ENCODE measurements at places on chromosomes 4 and X.

DNA sequence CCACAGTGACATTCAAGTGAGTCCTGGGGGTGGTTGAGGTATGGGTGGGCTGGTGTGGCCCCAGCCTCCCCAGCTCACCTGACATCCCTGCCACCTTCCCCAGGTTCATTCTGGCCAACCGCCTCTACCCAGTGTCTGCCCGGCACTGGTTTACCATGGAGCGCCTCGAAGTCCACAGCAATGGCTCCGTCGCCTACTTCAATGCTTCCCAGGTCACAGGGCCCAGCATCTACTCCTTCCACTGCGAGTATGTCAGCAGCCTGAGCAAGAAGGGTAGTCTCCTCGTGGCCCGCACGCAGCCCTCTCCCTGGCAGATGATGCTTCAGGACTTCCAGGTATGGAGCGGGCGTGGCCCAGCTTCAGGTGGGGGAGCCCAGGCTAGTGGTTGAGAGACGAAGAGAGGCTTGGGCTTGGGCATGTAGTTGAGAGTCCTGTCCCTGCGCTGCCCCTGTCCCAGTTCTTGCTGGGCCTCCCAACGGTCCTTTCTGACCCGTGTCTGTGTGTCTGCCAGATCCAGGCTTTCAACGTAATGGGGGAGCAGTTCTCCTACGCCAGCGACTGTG, 1.7 kb upstream of the GDI1 start:
- no peak for DNase-seq

DNA sequence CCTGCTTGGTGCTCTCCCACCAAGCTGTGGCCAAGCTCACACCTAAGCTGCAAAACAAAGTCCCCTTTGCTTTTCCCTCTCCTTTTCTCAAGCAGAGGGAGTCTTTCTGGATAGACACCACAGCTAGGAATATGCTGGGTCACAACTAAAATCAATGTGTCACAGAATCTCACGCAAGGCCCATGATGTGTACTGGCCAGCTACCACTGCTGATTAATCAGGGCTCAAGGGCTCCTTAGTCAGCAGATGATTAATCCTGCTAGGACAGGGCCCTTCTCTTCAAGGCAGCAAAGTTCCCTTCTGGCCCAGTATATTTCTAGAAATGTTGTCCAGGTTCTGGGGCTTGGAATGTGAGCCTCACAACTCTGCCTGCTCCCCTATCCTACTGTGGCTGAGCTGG, 32.0 kb upstream of the TENT5D start:
- DNase-seq, result no peak

GRCh38 chrX:15143825-15144121, 126.1 kb downstream of the ASB9 start:
- DNase-seq, result no peak

DNA sequence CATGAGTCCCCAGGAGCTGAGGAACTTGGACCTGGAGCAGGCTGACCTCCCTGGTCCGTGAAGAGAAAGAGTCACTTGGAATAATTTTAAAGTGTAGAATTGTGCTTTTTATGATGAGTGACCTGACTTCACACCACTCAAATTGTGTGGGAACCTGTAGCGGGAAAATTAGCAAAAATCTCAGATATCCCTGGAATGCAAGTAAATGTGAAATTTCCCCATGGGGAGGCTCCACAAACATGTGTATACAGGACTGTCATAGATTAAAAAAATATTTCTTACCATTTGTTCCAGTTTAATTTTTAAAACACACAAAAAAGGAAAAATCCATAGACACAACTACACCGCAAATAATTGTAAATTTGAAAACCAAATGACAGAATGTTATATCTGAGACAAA, 1079.6 kb upstream of the PABPC4L start:
- DNase-seq, result no peak

GRCh38 chr4:105148776-105149175, 2.1 kb downstream of the TET2 start:
- DNase-seq, result no peak

DNA sequence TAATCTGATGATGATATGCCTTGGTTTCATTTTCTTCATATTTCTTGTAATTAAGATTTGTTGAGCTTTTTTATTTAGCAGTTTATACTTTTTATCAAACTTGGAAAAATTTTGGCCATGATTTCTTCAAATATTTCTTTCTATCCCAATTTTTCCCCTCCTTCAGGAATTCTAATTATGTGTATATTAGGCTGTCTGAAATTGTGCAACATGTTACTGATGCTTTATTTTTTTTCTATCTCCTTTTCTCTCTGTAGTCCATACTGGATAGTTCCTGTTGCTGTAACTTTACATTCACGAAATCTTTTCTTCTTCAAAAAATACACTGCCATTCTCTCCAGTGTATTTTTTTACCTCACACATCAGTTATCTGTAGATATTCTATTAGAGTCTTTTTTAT, 10.8 kb downstream of the THAP6 start:
- no peak for DNase-seq

GRCh38 chr4:68581383-68582338, 5.5 kb upstream of the UGT2B17 start:
- DNase-seq, result no peak

- DNase-seq, result no peak
Observed at GRCh38 chrX:39487166-39487968, 610.4 kb downstream of the BCOR start.

GRCh38 chr4:56211202-56211601, 176.1 kb downstream of the AASDH start:
- DNase-seq, result no peak

DNA sequence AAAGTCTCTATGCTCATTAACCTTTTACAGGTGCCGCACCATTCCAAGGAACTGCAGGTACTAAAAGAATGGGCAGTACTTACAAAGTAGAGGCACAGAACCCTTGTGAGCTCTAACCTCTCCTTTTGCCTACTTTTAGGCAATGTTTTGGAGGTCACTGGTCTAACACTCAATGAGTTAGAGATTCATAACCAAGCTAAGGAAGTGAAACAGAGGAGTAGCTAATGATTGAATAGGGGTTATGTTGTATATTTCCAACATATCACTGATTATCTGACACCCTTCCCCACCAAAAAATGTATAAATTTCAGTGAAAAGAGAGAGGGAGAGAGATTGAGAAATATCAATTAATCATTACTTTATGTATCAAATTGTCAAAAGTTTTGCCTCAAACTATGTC, 269.3 kb downstream of the PCDH7 start:
- DNase-seq, result no peak

DNA sequence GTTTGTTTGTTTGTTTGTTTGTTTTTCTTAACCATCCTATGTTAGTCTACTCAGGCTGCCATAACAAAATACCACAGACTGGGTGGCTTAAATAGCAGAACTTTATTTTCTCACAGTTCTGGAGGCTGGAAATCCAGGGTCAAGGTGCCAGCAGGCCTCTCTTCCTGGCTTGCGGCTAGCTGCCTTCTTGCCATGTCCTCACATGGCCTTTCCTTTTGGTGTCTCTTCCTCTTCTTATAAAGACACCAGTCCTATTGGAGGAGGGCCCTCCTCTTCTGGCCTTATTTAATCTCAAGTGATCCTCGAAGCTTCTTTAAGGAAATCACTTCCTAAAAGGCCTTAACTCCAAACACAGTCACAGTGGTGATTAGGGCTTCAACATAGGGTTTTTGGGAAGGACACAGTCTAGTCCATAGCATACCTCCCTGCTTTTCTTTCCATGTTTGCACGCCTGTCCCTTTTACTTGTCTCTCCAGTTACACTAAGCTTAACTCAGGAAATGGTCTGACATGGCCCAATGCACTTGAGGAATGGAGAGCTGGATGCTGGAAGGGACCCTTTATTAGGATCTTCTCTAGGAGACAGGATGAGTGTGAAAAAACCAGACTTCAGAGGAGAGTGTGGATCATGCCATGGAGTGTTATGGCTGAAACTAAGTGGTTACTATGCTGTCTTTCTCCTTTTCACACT, 36.0 kb upstream of the MGST2 start:
- no peak for DNase-seq

GRCh38 chr4:2511645-2512131, 24.8 kb upstream of the FAM193A start:
- no peak for DNase-seq

- DNase-seq, result no peak
Observed at GRCh38 chrX:24380262-24381187, 20.1 kb downstream of the SUPT20HL1 start.

- DNase-seq, result no peak
Observed at GRCh38 chr4:109390115-109390768, 43.4 kb upstream of the SEC24B start.

DNA sequence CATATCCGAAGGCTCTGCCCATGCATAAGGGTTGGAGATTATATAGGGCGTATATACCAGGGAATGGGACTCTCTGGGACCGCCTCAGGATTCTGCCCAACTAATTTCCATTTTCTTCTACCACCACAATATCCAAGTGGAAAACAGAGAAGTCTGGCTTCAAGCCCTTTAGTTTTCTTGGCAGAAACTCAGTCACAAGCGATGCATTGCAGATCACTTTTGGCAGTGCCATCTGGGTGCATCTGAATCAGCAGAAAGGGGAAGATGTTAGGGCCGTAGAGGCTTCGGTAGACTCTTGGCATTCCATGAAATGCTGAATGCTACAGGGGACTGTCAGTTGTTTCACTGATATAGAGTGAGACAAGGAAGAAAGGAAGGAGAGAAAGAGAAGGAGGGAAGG, 94.1 kb upstream of the FAM9B start:
- DNase-seq, result peak; percentile 4

GRCh38 chr4:14812101-14812500, 190.2 kb upstream of the CPEB2 start:
- no peak for DNase-seq

- no peak for DNase-seq
Observed at GRCh38 chr4:132767901-132768300, 381.2 kb upstream of the PCDH10 start.

DNA sequence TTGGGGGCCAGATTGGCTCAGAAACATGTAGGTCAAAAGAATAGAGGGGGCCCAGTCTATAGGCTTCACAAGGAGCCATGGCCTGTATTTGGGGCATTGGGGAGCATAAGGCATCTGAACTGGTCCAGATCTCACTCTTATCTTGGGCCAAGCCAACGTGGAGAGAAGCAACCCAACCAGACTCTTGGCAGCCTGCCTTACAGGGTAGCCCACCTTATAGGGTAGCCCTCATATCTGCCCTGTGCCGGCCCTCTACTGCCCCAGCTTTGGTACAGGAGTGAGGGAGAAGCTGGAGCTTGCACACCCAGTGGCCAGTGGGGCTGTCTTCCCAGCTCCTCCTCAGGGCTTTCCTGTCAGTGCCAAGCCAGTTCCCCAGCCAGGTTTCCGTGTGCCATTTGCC, 142.2 kb downstream of the AMMECR1 start:
- DNase-seq, result no peak

DNA sequence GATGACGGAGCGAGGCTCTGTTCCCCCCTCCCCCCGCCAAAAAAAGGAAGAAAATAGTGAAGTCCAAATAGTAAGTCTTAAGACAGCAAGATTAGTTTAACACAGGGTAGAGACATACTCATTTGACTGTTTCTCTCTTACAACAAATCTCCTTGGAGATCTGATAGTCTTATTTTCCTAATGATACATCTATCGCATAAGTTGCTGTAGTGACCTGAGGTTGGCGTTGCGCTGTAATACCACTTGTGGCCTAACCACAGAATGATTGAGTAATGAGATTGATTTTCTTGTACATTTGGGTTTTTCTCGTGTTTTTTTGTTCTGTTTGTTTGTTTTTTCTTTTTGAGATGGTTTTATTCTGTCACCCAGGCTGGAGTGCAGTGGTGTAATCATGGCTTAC, 27.2 kb downstream of the OCIAD1 start:
- DNase-seq, result no peak

DNA sequence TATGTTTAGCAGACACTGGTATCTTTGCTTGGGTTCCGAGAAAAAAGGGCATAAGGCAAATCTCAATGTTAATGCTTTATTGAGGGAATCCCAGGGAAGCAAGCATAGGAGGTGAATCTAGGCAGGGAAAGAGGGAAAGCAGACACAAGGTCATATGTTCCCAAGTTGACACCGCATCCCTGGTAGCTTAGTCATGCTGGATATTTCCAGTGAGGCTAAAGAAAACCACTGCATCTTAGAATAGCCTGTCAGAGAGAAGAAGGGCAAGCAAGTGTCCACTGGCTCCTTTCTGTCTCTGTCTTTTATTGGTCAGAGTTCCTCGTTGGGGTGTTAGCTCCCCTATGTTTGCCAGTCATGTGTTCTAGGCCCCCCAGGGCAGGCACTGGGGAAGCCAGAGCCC, 104.7 kb downstream of the NKX6-1 start:
- DNase-seq, result no peak

DNA sequence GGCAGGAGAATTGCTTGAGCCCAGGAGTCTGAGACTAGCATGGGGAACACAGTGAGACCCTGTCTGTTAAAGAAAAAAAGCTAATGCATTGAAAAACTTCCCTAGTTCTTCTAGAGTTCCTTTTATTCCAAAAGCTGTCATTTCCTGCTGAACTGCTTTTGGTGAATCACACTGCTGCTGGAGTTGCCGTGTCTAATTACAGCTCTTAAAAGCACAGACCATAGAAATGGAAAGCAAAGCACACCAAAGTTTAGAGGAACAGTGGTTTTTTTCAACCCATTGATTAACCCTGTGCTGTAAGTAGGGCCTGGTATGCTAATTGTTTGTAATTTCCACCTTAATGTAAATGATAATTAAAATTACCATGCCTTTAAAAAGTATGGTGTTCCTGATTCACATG, 52.4 kb downstream of the SEPTIN11 start:
- no peak for DNase-seq

DNA sequence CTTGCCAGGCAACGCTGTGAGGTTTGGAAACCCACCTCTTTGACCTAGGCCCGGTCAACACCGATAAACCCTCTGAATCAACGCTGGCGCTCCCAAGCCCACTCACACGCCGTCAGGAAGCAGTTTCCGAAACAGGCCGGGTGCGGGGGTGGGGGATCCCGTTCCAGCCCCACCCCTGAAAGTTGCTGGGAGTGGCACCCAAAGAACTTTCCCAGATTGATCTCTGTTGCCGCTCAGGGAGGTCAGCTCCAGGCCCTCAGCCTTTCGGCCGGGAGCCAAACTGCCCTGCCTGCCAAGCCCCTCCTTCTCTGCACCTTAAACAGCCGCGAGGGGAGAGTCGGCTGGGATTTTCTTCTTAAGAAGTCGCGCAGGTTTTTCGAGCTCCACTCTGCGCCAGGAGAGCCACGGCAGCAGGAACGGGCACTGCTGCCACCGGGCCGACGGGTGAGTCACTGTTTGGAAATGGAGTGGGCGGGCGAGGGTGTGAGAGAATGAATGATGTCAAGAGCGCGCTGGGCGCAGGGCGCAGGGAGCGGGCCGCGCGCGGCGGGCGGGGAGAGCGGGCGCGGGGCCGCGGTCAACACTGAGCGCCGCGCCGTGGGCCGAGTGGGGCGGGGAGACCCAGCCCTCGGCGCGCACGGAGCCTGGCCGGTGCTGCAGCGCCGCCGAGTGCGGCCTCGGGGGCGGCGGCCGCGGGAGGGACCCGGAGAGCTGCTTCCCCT, at the start of gene SGMS2:
Gene SGMS2 (plus strand): TSS at position 583 of the 722 bp plus-strand sequence. CDS start 70,622 bp downstream, outside the sequence.
- DNase-seq, result peak; percentile 45

GRCh38 chrX:120309873-120310705, 1.2 kb downstream of the TMEM255A start:
- DNase-seq, result no peak

DNA sequence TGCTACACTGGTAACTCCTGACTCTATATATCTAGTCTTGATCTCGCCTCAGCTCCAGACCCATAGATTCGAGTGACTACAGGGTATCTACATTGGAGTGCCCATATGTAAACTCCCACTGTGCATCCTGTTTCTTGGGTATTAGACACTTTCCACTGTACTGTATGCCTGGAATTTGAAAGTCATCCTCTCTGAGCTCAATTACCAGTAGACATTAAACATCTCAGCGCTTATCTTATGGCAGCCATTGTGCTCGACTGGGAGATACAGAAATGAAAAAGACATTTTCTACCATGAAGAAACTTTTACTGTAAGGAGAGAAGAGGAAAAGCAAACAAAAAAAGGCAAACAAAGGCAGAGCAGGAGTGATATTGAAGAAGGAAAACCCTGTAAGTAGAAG, 151.9 kb upstream of the JADE1 start:
- no peak for DNase-seq

All from globus pallidus (tissue), 1 donor.